Left cardiac atrium (tissue), 4 donors: ENCODE measurements at places on chromosomes 2 and 18. TPM values are rescaled to one million over a fixed set of nuclear protein-coding genes. Genes with fewer than 3 reads are reported as not detected.

Gene SKOR2
- not detected for total RNA-seq

Gene LYPD1
- total RNA-seq, result 0.34 TPM

GRCh38 chr18:70428439-70428838 is 139.6 kb downstream of the SOCS6 start:
- no peak for DNase-seq

DNA sequence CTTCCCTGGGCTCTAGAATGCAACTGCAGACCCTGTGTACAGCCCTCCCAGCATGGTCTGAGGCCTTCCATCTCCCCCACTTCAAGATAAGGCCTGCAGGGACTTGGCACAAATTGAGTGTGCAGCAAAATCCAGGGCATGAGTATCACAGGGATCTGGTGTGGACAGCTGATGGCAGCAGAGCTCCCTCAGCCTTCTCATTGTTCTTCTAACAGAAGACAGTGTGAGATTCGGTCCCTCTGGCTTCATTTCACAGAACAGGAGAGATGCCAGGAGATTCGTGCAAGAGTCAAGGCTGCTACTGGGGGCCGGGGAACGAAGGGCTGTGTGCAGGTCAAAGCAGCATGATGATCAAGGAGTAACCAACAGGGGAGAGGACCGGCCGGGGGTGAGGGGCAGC is 85.8 kb downstream of the UXS1 start:
- DNase-seq, result no peak

- no peak for DNase-seq
Measured at GRCh38 chr2:46643951-46644350, 164.6 kb downstream of the TMEM247 start.
